ENCODE measurements at places on chromosomes 5 and 9.

GRCh38 chr9:13529321-13530104 is 250.0 kb upstream of the MPDZ start:
- DNase-seq = no peak

- DNase-seq = no peak
Measured at GRCh38 chr9:89777544-89777943, 172.7 kb downstream of the GADD45G start.

GRCh38 chr5:52648726-52649125 is 139.0 kb upstream of the ITGA1 start:
- no peak for DNase-seq

GRCh38 chr5:104539618-104540350 is 977.2 kb upstream of the NUDT12 start:
- no peak for DNase-seq

GRCh38 chr9:114789006-114789405 is 16.8 kb downstream of the TNFSF15 start:
- DNase-seq = no peak

DNA sequence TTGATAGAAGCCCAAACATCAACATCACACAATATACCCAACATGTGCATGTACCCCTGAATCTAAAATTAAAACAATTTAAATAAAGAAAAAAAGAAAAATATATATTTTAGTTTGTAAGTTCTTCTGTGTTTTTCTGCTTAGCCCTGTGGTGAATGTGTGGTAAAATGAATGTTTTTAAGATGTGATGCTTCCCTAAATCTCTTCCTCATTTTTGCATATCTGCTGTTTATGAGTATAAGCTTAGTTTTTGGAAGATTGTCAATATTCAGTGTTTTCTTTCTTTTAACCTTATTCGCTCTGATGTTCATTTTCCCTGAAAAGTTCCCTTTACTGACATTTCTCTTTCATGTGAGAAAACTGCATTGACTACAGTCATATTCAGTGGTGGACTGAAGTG is 44.4 kb upstream of the DAB2 start:
- no peak for DNase-seq

GRCh38 chr5:56534102-56534829 is 281.1 kb upstream of the MAP3K1 start:
- DNase-seq = no peak

- DNase-seq = no peak
Measured at GRCh38 chr9:79026316-79026715, 545.4 kb upstream of the TLE4 start.

DNA sequence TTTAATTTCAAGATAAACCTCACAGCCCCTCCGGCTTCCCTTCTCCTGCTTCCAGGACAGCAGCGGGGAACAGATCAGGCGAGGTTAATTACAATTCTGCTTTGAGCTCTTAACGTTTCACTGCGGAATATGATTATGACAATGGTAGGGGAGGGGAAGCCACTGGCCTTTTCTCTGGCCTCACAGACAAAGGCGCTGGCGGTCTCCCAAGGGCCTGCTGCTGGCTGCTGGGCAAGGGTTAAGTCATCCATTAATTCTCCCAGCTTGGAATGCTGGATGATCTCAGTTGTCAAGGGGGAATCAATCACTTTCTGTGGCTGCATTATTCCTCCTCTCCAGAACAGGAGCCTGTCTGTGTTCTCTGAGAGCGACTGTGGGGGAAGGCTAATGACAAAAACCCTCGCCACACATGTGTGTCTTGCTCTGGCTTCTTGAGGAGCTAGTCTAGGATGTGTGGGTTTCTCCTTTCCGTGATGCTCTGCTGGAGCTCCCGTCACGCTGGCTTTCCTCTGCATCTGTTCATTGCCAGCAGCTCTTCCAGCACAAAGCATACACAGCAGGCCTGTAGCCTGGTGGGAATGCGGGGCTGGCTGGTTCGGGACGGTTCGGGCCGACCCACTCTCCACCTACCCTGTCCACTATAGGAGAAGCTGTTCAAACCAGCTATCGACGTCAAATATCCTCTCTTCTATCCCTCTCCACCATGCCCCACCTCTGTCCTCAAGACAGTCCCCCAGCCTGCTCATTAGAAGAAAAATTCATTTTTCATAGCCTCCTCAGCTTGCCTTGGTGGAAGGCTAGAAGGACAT is 82.8 kb downstream of the DCP2 start:
- DNase-seq = no peak

DNA sequence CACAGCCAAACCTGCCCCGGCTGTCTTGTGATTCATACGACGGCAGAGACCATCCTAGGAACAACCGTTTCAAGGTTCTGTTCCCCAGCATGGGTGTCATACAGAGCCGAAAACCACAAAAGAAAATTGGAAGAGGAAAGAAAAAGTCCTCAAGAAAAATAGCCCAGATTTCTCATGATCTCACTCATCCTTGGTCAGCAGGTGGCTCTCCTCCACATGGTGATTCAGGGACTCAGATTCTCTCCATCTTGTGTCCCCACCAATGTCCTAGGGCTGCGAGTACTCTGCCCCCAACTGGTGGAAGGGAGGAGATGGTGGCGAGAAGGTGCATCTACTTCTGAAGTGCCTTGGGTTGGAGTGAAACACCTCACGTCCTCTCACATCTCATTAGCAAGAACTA is 25.6 kb downstream of the PDZD2 start:
- DNase-seq = no peak

DNA sequence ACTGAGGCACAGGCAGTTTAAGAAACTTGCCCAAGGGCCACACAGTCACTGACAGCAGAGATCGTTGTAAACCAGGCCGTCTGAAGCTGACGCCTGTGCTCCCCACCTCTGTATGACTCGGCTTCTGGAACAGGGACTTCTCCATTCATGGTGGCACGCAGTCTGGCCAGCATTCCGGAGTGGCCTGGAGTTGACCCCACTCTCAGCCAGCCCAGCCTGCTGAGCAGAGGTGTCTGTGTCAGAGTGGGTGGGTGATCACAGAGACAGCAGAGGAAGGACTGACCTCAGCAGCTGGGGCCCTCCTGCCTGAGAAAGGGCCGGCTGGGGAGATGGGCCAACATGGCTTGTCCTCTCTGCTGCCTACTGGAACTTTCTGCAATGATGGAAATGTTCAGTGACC is 12.6 kb downstream of the LRSAM1 start:
- DNase-seq = no peak

- DNase-seq = no peak
Measured at GRCh38 chr5:111138096-111138495, 45.9 kb downstream of the WDR36 start.

DNA sequence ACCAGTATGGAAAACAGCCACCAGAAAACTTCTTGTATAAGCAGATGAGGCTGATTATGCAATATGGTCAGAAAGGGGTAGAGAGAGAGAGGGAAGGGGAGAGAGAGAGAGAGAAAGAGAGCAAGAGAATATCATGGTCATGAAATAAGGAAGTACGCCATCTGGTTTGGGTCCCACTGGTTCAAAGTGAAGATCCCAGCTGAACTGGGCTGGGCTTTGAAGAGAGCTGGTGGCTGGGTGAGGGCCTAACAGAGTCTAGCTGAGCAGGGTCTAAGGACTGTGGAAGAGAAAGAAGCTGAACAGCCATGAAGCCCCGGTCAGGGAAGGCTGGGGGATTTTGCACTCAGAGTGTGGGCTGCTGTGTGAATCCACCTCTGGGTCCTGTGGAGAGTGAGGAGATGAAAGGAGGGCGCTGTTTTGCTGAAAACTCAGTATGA is 14.6 kb downstream of the TRIM14 start:
- no peak for DNase-seq

DNA sequence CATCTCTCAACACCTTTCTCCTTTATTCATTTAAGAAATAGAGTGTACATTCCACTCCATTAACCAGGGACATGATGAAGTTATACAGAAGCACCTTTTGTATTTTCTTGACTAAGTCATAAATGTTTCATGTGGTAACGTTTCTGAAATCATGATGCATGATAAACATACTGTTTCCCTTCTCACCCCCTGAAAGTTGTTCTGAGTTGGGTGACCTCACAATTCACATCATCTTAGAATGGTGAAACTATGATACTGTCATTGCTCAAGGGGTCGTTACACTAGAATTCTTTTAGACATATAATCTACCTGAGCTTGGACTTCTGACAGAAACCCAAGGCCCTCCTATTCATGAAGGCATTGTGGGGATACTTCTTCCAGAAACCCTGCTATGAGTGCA is 37.8 kb upstream of the MIER3 start:
- DNase-seq = no peak

DNA sequence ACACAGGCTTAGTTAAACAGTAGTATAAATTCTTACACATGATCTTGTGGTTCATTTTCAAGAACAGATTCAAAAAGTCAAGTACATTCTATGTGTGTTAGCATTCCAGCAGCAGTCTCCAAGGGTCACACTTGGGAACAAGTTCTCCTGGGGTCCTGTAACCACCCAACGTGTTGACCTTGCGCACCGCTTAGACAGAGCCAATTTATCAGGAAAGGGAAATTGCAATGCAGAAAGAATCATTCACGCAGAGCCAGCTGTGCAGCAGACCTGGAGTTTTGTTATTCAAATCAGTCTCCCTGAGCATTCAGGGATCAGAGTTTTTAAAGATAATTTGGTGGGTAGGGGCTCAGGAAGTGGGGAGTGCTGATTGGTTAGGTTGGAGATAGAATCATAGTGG is 8.5 kb upstream of the RXFP3 start:
- DNase-seq = no peak

GRCh38 chr9:128861501-128861900 is 20.2 kb downstream of the KYAT1 start:
- DNase-seq = no peak

GRCh38 chr5:107359033-107359915 is 311.5 kb downstream of the EFNA5 start:
- DNase-seq = no peak

DNA sequence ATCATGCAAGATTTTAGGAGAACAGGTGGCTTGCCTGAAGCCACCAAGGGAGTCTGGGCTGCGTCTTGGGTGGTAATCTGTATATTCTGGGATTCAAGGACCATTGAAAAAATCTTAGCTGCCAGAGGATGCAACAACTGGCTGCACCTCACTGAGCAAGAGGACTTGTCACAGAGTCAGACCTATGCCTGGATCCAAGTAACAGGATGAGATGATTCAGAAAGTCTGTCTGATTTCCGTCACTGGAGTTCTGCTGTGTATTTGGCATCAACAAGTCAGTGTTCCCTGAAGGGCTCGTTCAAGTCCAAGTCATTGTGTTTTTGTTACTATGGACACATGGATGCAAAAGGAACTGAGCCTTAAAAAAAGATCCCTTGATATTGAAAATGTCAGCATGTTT is 37.8 kb upstream of the CARTPT start:
- DNase-seq = no peak

DNA sequence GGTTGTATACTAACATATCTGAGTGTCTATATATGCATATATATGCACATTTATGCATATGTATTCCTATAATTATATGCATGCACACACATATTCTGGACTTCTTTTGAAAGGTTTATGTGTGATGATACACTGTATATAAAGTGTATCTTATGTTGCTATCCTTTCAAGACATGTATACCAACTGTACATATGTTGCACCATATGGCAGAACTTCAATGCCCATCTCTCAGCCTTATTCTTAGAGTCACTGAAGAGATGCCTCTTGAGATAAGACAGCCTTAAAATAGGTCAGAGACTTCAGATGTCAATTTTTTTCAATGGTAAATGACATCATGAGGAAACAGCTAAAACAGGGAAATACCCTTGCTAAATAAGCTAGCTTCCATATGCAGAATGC is 461.4 kb downstream of the SPATA31D1 start:
- no peak for DNase-seq

GRCh38 chr5:93585041-93585766 is 2.2 kb downstream of the NR2F1 start:
- DNase-seq = no peak

GRCh38 chr9:3296536-3296935 is 229.3 kb downstream of the RFX3 start:
- no peak for DNase-seq

DNA sequence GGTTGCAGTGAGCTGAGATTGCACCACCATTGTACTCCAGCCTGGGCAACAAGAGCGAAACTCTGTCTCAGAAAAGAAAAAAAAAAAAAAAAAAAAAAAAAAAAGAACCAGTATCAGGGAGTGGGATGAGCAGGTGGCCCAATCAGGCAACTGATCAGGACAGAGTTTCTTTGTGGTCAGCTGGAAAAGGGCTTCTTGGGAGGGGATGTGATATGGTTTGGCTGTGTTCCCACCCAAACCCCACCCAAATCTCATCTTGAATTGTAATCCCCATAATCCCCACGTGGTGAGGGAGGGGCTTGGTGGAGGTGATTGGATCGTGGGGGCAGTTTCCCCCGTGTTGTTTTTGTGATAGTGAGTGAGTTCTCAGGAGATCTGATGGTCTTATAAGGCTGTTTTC is 4.7 kb upstream of the GCNT1 start:
- no peak for DNase-seq

GRCh38 chr9:111959468-111960359 is 63.1 kb downstream of the UGCG start:
- no peak for DNase-seq

DNA sequence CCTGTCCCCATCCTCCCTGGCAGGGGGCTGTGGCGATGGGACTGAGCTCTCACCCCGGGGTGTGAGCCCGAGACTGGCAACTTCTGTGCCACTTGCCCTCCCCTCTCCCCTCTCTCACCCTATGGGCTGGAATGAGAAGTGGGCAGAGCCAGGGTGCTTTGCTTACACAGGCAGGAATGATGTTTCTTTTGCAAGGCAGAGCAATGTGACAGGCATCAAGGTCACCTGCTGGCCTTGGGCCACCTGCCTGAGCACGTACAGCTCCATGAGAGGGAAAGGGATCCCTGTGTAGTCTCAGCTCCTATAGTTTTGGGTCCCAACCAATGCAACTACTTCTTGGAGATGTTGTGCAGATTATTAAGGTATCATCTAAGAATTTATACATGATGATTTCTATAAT is 252.8 kb upstream of the DAP start:
- DNase-seq = no peak

- DNase-seq = no peak
Measured at GRCh38 chr5:56191656-56192055, 41.5 kb downstream of the ANKRD55 start.

GRCh38 chr5:52922384-52922783 is 66.8 kb upstream of the ITGA2 start:
- no peak for DNase-seq

All from stimulated activated CD8-positive, alpha-beta memory T cell treated with anti-CD3 and anti-CD28 coated beads, Interleukin-7, amount 100 ng/mL, for 4 hours (primary cell).